ENCODE measurements at places on chromosomes 1 and 21. TPM values are rescaled to one million over a fixed set of nuclear protein-coding genes. Genes with fewer than 3 reads are reported as not detected.

Gene NBPF6
- polyA plus RNA-seq: not detected

Gene SPTA1
- 1.1 TPM for polyA plus RNA-seq

Gene SGIP1
- 11.9 TPM for polyA plus RNA-seq

Gene BMP8A
- polyA plus RNA-seq: 0.41 TPM

Gene LCE2C
- not detected for polyA plus RNA-seq

Gene ELAPOR1
- 1.9 TPM for polyA plus RNA-seq

Gene FAM3B
- 14.1 TPM for polyA plus RNA-seq

Gene IER5
- 6.2 TPM for polyA plus RNA-seq

Gene HSD3B2
- polyA plus RNA-seq: 3.0 TPM

Gene GBP4
- polyA plus RNA-seq: 9.0 TPM

Gene HAO2
- 107 TPM for polyA plus RNA-seq

Gene LAD1
- polyA plus RNA-seq: 38.1 TPM

DNA sequence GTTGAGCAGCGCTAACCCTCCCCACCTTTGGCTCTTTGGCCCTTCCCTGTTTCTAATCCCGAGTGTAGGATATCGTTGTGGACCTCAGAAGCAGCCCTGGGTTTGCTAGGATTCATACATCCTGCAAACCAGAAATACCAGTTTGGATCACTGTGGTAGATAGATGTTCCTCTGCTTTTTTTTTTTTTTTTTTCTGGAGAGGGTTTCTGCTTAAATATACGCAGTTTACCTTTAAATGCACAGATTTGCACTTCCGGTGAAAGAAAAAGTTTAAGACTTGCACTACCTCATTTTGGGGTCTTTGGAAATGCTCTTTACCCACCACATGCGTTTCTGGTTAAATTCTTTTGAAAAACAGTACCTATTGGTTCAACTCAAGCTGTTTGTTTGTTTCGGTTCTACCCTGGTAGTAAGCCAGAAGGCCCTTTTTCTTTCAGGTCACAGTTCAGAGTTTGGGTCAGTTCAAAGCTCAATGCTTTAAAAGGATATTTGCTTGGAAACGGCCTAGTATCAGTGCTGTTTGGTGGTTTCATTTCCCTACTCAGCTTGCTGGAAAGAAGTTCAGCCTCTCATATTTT is 908 bp downstream of the DDI2 start:
- no peak for DNase-seq

- no peak for DNase-seq
These were observed 828 bp upstream of the MYBPH start for GRCh38 chr1:203176273-203177035.

- no peak for DNase-seq
These were observed 11.4 kb downstream of the SLC1A7 start for GRCh38 chr1:53130878-53131589.

GRCh38 chr1:232978815-232979214 is 28.4 kb downstream of the NTPCR start:
- no peak for DNase-seq

- DNase-seq: no peak
These were observed 11.4 kb upstream of the CDCA8 start for GRCh38 chr1:37680933-37681332.

- DNase-seq: no peak
These were observed 78.4 kb upstream of the SLC45A1 start for GRCh38 chr1:8239306-8240023.

DNA sequence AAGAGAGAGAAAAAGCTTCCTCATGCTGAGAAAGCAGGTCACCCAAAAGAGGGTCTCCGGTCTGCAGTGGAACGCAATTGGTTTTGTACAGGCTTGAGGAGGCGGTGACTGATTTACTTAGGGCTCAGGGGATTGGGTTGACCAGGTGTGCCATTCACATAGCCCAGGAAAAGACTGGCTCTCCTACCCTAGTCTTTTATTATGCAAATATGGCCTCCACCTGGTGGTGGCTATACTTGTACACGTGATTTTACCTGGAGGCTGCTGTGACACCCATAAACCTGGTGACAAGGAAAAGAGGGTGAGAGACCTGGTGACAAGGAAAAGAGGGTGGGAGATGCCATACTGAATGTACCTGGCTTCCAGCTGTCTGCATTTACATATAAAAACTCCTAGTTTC is 49.9 kb downstream of the DNTTIP2 start:
- no peak for DNase-seq

- no peak for DNase-seq
These were observed 357.8 kb upstream of the PTBP2 start for GRCh38 chr1:96363826-96364225.

- no peak for DNase-seq
These were observed 27.2 kb upstream of the ITLN2 start for GRCh38 chr1:160981584-160982411.

DNA sequence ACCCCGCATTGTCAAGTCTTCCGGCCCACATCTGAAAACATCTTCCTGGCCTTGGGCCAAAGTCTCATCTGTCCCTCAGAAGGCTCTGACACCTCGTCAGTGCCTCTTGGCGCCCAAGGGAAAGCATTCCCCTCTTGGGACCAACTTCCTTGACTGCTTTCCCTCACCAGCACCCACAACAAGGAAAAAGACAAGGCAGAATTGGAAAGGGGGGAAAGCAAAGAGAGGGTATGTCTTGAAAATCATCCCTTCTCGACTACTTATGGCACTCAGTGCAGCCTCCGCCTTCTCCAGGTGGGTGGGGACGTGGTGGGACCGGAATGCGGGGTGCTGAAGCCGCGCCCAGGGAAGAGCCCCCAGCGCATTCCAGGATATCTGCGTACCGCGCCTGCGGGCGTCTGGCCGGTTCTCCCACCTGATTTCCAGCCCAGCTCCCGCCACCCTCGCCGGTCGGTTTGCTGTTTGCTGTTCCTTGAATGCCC is 554 bp upstream of the SLC39A1 start:
- no peak for DNase-seq

DNA sequence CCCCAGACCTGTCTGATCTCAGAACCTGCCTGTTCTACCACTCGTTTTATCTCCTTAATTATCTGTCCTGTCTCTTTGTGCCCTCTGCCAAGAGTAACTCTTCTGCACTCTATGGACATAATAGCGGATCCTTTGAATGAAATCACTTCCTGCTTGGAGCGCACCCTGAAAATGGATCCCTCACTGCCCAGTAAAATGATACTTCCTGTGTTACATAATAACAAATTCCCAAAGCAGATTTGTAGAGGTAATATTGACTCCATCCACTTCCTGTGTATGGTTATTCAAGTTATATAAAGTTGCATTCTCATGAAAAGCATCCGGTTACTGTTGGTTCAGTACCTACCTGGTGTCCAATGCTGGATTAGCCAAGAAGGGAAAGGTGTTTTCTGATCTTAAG is 246.0 kb downstream of the TRABD2B start:
- DNase-seq: no peak

DNA sequence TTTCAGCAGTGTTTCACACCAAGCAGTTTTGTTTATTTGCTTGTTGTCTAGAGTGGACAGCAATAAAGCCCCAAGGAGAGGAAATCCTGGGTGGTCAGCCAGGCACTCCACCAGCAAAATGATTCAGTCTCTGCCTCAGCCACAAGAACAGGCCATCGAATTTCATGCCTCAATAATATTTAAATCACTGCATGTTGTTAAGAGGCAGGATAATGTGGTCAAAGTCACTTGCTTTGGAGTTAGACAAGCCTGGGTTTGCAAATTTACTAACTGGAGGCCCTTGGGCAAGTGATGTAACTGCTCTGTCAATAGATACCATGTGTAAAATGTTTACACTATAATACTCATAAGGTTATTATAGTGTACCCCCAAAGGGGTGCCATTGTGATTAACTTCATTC is 349.6 kb downstream of the LMO4 start:
- DNase-seq: no peak

DNA sequence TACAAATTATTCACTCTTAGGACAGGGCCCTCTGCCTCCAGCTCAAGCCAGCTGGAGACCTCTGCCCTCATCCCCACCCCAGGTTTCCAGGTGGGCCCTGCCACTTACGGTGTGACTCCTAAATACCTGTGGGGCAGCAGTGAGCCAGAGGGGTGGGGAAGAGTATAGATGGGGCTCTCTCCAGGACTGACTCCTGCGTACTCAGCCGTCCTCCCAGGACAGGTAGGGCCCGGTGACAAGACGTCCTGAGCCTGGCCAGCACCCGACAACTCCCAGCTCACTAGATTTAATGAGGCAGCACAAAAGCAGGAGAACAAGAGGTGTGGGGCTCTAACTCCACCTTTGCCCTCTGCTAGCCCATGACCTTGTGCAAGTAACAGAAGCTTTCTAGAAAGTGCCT is 16.8 kb downstream of the GNG12 start:
- no peak for DNase-seq

GRCh38 chr1:150309758-150310508 is 11.4 kb upstream of the PRPF3 start:
- DNase-seq: no peak

DNA sequence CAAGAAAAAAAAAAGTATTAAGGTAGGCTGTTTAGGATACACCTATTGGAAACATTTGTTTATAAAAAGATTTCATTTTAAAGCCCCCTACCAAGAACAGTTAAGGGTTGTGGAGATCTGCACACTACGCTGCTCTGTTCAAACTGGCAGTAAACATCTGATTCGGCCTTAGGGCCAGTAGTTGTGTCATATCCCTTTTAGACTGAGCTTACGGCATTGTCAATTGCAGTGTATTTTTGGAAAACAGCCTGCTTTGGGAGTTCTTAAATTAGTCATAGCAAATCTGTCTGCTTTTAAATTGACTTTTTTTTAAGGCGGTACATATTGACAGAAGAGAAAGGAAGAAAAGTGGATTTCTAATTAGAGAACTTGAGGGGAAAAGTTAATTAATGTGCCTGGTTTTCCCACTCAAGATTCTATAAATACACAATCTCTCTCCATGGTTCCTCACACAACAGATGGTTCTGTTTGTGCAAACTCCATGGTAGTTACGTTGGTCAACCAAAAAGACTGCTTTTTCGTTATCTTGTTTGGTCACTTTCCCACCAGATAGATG is 1.7 kb upstream of the ELK4 start:
- no peak for DNase-seq

DNA sequence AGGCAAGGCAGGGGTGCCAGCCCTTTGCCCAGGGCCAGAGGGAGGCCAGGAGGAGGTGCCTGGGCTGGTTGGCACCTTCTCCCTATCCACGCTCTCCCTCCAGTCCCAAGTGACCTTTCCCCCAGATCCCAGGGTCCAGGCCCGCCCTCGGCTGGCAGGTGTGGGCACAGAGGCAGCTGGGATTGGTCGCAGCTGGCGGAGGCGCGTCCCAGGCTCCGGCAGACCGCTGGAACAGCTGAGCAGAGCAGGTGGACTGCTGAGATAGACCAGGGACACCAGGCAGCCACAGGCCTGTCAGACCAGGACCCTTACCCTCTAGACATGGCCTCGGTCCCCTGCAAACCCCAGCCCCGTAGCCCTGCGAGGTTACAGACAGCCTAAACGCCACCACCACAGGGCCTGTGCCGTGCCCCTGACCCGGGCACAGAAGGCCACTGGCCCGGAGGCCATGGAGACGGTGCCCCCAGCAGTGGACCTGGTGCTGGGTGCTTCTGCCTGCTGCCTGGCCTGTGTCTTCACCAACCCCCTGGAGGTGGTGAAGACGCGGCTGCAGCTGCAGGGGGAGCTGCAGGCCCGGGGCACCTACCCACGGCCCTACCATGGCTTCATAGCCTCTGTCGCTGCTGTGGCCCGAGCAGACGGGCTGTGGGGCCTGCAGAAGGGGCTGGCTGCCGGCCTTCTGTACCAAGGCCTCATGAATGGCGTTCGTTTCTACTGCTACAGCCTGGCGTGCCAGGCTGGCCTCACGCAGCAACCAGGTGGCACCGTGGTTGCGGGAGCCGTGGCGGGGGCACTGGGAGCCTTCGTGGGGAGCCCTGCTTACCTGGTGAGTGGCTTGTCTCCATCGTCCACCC is at the start of gene SLC25A34:
Gene SLC25A34, plus strand, starts transcription at position 221 of the 854 bp plus-strand sequence. Its CDS starts 228 bp downstream, at position 449.
- DNase-seq: no peak

DNA sequence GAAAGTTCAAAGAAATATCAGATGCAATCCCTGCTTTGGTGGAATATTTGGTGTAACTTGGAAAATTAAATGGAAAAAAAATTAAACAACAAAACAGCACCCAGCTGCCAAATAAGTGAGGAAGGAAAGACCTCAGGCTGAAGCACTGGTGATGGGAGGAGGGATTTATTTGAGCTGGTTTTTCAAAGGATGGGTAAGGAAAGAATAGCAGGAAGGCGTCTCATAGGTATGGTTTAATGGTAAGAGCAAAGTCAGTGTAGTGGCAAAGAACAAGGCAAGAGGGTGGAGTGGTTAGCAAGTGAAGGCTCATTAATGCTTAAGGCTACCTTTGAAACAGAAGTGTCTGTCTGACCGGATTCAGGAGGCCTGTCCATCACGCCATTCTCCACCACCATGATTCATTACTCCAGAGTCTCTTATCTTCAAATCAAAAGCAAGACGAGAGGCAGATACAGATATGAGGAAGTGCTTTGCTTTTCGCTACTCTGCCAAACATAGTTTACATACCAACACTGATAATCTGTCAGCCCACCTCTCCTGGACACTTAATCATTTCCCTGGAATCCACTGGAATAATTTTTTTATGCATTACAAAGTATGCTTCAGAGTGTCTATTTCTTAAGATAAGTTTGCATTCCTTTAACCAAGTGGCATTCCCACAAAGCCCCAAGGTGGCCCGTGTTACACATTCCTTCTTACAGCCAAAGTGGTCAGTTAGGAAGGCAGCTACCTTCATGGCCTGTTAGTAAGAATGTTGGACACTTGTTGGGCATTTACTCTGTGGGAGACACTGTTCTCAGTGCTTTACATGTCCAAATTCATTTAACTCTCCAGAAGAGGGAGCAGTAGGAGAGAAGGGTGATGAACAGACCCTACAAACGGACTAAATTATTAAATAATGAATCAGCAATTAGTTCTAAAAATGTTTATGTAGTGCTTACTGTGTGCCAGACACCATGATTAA is 146.6 kb downstream of the ROR1 start:
- DNase-seq: no peak

- DNase-seq: no peak
These were observed 15.7 kb downstream of the RPTN start for GRCh38 chr1:152143150-152143887.

DNA sequence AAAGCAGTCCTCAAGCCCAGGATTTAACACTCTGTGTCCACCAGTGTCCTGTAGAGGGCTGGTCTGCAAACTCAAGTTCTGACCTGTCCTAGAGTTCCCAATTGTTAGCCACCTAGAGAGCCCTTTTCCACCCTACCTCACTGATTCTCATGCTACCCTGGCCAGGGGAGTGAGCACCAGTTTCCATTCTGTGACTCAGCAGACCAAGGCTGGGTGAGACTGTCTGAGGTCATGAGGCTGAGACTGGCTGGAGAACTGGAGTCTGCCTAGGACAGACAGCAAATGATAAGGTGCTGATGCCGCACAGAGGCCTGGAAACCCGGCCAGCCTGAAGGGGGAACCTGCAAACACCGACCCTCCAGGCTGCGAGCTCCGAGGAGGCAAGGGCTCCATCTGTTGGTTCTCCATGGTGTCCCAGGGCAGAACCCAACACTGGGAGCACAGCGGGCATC is 13.7 kb downstream of the GLIS1 start:
- no peak for DNase-seq

GRCh38 chr1:154837034-154837671 is 32.9 kb downstream of the KCNN3 start:
- DNase-seq: no peak

- DNase-seq: no peak
These were observed 106.5 kb upstream of the ACTL8 start for GRCh38 chr1:17648457-17649145.

GRCh38 chr1:229305392-229305791 is 34.5 kb downstream of the RAB4A start:
- no peak for DNase-seq
